ENCODE measurements at places on chromosomes 3 and 15.

- DNase-seq, result no peak
Measured at GRCh38 chr15:26061248-26061647, 198.1 kb upstream of the ATP10A start.

- DNase-seq, result no peak
Measured at GRCh38 chr3:165103616-165104015, 25.3 kb upstream of the SI start.

GRCh38 chr15:43954181-43954621, 127.4 kb downstream of the WDR76 start:
- no peak for DNase-seq

DNA sequence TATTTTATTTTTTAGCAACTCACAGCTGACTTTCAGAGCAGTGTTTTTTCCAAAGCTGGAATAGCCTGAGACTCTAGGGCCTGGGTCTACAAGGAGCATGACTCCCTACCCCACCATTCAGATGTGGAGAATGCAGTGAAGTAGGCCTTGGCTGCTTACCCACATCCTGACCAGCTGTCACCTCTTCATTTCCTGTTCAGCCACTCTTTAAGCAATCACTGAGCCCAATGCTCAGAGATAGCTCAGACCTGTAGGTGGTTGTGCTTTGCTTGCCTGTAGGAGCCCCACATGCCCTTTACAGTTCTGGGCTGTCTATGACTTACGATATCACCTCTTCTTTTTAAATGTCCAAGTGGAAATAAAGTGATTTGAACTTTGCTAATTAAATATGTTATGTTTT, 148.1 kb downstream of the NEK11 start:
- no peak for DNase-seq

DNA sequence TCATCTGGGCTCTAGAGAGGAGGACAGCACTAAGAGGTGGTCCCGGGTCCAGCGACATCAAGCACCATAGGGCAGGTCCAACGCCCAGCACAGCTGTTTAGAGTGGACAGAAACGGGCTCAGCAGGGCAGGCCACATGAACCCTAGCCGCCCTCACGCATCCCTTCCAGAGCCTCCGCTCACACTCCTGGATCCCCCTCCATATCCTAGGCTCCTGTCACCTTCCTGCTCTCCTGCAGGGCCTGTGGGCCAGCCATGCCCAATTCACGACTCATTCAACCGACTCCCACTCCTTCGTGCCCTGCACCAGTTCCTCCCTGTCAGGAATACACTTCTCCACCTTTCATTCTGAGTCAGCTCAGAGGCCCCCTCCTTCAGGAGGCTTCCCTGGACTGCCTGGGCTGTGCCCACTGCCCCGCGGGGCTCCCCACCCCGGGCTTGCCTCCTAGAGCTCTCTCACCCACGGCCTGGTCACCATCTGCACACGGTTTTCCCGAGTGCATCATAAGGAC, 90.2 kb downstream of the LINGO1 start:
- DNase-seq, result no peak
